A549 treated with DMSO at 1 μM for 4 hours (cell line): ENCODE measurements at places on chromosomes 12 and 14. TPM values are rescaled to one million over a fixed set of nuclear protein-coding genes. Genes with fewer than 3 reads are reported as not detected.

The HRK gene
- 0.52 to 0.83 TPM (median 0.61 TPM) in 5 replicates for total RNA-seq

The ESPL1 gene
- 15.6 to 25.1 TPM (median 20.0 TPM) in 5 replicates for total RNA-seq

The AKT1 gene
- total RNA-seq = 85.1 to 117 TPM (median 103 TPM) in 5 replicates

The B4GALNT3 gene
- total RNA-seq = 0.48 to 1.5 TPM (median 0.97 TPM) in 5 replicates

The CLEC4E gene
- total RNA-seq = 0.37 to 0.74 TPM (median 0.41 TPM) in 5 replicates

The BHLHE41 gene
- 0.63 to 1.9 TPM (median 1.2 TPM) in 5 replicates for total RNA-seq

The GPD1 gene
- 0.10 to 0.39 TPM (median 0.20 TPM) in 5 replicates for total RNA-seq

The KRT4 gene
- 2.7 to 4.0 TPM (median 3.3 TPM) in 5 replicates for total RNA-seq

The PRIM1 gene
- total RNA-seq = 26.8 to 32.0 TPM (median 27.6 TPM) in 5 replicates

The ARMH4 gene
- total RNA-seq = 0.49 to 1.8 TPM (median 0.79 TPM) in 5 replicates

The MYH6 gene
- total RNA-seq = not detected in 5 replicates

The VDR gene
- 3.5 to 4.6 TPM (median 3.7 TPM) in 5 replicates for total RNA-seq

The BDKRB1 gene
- total RNA-seq = 0.58 to 2.3 TPM (median 1.3 TPM) in 5 replicates

The C12orf50 gene
- total RNA-seq = 0.07 to 0.10 TPM (median 0.08 TPM) in 4 of 5 replicates, not detected in the other

The A2M gene
- not detected in 5 replicates for total RNA-seq

The HPD gene
- total RNA-seq = 1.2 to 1.5 TPM (median 1.4 TPM) in 5 replicates

The DPPA3 gene
- not detected in 5 replicates for total RNA-seq

The PUS1 gene
- 61.8 to 93.2 TPM (median 79.0 TPM) in 5 replicates for total RNA-seq

The CEBPE gene
- 0.05 to 0.06 TPM in 2 of 5 replicates, not detected in the others for total RNA-seq

The DHRS2 gene
- total RNA-seq = 6.1 to 10.3 TPM (median 7.8 TPM) in 5 replicates

The RILPL1 gene
- 9.3 to 13.8 TPM (median 12.2 TPM) in 5 replicates for total RNA-seq

The LRRK2 gene
- 1.6 to 2.6 TPM (median 2.3 TPM) in 5 replicates for total RNA-seq

The EPYC gene
- total RNA-seq = not detected in 5 replicates

The PTPRB gene
- total RNA-seq = 0.56 to 1.0 TPM (median 0.87 TPM) in 5 replicates

The RAB3IP gene
- 11.2 to 15.2 TPM (median 12.2 TPM) in 5 replicates for total RNA-seq

The LBHD2 gene
- total RNA-seq = 0.14 to 0.39 TPM (median 0.18 TPM) in 3 of 5 replicates, not detected in the others

The TMEM106C gene
- 119 to 129 TPM (median 126 TPM) in 5 replicates for total RNA-seq

The DNAJC22 gene
- total RNA-seq = 20.5 to 25.1 TPM (median 23.7 TPM) in 5 replicates

The CACNA1C gene
- total RNA-seq = 0.02 to 0.06 TPM in 2 of 5 replicates, not detected in the others

The KRT5 gene
- total RNA-seq = 0.11 to 0.47 TPM (median 0.18 TPM) in 5 replicates

The ZFYVE1 gene
- total RNA-seq = 9.3 to 11.2 TPM (median 11.0 TPM) in 5 replicates
